Lung (tissue), 17 donors: ENCODE measurements at places on chromosomes 5 and 9.

GRCh38 chr5:5544094-5544663 is 121.7 kb downstream of the ICE1 start:
- DNase-seq = no peak

GRCh38 chr5:59285300-59286016 is 608.1 kb downstream of the PDE4D start:
- DNase-seq = peak; percentile 25

DNA sequence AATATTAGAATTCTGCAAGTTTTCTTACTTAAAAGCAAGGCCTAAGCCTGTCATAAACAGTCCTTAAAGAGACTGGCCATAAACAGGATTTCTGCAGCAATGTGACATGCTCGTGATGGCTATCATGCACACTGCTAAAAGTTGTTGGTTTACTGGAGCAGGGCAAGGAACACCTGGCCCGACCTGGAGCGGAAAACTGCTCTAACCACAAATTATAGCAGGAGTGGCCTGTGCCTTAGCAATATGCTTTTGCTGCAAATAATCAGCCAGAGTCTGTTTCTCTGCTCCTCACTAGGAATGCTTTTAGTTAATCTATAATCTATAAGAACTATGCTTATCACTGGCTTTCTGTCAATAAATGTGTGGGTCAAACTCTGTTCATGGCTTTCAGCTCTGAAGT is 322.9 kb upstream of the RPS23 start:
- DNase-seq = no peak

GRCh38 chr5:138241688-138242571 is 28.8 kb upstream of the CDC23 start:
- peak; percentile 61 for DNase-seq

- no peak for DNase-seq
Measured at GRCh38 chr5:118468085-118468484, 520.3 kb downstream of the DTWD2 start.

DNA sequence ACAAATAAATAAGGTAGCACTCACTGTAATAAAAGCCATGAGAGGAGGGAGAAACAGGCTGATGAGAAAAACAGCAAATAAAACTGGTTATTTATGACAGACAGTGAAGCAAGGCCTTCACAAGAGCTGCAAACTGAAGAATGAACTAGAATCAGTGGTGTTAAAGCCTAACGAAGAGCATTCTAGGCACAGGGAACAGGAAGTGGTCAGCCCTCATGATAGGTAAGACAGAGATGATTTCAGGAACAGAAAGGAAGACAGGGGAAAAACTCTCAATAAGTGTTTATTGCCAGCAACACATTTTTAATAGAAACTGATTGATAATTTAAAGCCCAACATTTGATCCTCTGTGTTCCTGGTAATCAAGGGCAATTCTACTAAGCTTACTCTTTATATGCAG is 124.5 kb downstream of the EDIL3 start:
- no peak for DNase-seq

- no peak for DNase-seq
Measured at GRCh38 chr9:30995956-30996738, 1388.3 kb upstream of the ACO1 start.

- no peak for DNase-seq
Measured at GRCh38 chr5:177369645-177370440, 12.1 kb downstream of the RGS14 start.

- peak; percentile 26 for DNase-seq
Measured at GRCh38 chr9:136141682-136142413, 23.2 kb upstream of the TMEM250 start.

GRCh38 chr5:155767470-155767869 is 559.5 kb upstream of the SGCD start:
- no peak for DNase-seq

DNA sequence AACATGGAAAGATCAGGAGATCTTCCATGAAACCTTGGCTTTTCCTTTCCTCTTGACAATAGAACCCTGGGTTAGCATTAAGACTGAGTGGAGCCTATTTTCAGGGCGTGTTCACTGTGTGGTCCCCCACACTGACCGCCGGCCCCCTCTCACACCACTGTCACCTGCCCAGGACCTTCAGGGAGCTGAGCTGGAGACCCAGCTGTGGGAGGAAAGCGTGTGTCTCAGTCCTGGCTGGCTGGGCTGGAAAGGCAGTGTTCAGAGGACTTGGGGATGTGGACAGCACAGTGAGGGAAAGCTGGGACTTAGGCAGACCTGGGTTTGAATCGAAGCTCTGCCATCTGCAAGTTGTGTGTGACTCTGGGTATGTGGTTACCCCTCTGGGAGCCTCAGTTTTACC is 268.1 kb downstream of the NSG2 start:
- DNase-seq = no peak

DNA sequence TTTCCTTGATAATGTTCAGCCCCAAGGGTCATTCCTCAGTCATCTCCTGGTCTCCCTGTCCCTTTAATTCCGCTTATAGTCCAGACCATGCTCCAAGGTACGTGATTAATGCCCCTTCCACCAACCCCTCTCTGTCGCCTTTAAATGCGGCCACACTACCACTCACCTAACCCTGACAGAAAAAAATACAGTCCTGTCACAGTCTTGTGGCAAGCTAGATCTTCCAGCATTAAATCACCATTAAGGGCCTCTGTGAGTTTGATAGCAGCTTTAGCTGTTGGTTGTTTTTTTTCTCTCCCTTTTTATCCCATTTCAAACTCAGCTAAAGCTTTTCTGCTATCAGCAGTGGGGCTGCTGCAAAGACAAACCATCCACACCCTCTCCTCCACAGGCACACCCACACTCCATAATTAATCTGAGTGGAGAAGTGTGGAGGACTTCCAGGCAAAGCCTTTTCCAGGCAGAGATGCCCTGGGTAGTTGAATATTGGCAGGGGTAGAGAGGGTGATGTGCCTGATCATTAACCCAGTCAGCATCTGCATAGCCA is 522.7 kb upstream of the CLINT1 start:
- DNase-seq = no peak

GRCh38 chr5:140575309-140575708 is 10.7 kb downstream of the SLC35A4 start:
- DNase-seq = no peak

GRCh38 chr9:126160067-126160853 is 166.4 kb upstream of the MVB12B start:
- DNase-seq = no peak

DNA sequence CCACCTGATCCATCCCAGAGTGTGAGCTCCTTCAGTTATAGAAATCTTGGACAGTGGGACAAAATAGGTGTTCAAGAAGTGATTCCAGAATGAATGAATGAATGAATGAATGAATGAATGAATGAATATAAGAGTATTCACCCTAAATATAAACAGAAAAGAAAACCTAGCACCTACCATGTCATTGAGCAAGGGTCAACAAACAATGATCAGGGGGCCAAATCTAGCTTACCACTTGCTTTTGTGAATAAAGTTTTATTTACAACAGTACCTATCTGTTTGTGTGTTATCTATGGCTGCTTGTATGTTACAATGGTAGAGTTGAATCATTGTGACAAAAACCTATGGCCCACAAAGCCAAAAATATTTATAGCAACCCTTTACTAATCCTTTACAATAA is 43.9 kb upstream of the CEP78 start:
- no peak for DNase-seq

- DNase-seq = peak; percentile 46
Measured at GRCh38 chr9:75855509-75855908, 35.0 kb upstream of the PCSK5 start.

- no peak for DNase-seq
Measured at GRCh38 chr5:147017191-147017590, 138.6 kb upstream of the PPP2R2B start.

DNA sequence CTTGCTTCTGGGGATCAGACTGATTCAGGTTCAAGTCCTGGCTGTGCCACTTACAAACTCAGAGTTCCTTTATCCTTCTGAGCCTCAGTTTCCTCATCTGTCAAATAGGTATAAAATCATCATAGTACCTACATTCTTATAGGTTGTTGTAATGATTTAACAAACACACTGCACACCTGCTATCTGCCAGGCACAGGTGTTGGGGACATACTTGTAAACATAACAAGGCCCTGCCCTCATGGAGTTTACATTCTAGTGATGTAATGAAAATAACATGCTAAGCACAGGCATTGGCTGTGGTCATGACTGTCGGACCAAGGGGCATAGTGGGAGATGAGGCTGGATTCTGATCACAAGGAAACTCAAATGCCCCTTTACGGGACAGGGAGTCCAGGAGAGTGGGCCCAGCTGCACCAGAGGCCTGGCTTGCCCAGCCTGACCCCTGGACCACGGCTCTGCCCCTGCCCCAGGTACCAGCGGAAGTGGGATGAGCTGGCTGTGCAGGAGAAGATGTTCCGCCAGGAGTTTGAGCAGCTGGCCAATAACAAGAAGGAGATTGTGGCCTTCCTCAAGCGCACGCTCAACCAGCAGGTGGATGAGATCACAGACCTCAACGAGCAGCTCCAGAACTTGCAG is 2.3 kb downstream of the CFAP157 start:
- no peak for DNase-seq
